Melanocyte of skin (primary cell): ENCODE measurements at places on chromosomes 11 and 22. TPM values are rescaled to one million over a fixed set of nuclear protein-coding genes. Genes with fewer than 3 reads are reported as not detected.

The ANGPTL5 gene
- total RNA-seq: not detected in 2 replicates

The SPDYC gene
- not detected in 2 replicates for total RNA-seq

The OR6A2 gene
- total RNA-seq: 0.33 and 0.46 TPM in 2 replicates

The CHRDL2 gene
- total RNA-seq: 0.15 TPM in 1 of 2 replicates, not detected in the other

The MAJIN gene
- not detected in 2 replicates for total RNA-seq

The OR5B21 gene
- total RNA-seq: 0.31 TPM in 1 of 2 replicates, not detected in the other

The ACR gene
- total RNA-seq: 0.36 TPM in 1 of 2 replicates, not detected in the other

The KCTD17 gene
- total RNA-seq: 9.7 and 14.3 TPM in 2 replicates

The NTM gene
- 13.1 and 27.0 TPM in 2 replicates for total RNA-seq

The TMEM132A gene
- 11.3 and 19.3 TPM in 2 replicates for total RNA-seq

The FOXRED1 gene
- 22.3 and 27.6 TPM in 2 replicates for total RNA-seq

The PTGDR2 gene
- total RNA-seq: under 0.01 TPM in 2 replicates

The DENND6B gene
- total RNA-seq: 2.5 and 2.8 TPM in 2 replicates

The FSHB gene
- total RNA-seq: not detected in 2 replicates

The GNAZ gene
- total RNA-seq: 2.4 and 3.6 TPM in 2 replicates

The TRIM6 gene
- 5.7 and 8.7 TPM in 2 replicates for total RNA-seq

The PHF21B gene
- total RNA-seq: 0.36 TPM in 1 of 2 replicates, not detected in the other

The ADAMTS15 gene
- total RNA-seq: under 0.01 TPM in 2 replicates

The CYB5R2 gene
- total RNA-seq: 27.9 and 33.4 TPM in 2 replicates

The GGTLC2 gene
- total RNA-seq: not detected in 2 replicates

The TBX10 gene
- total RNA-seq: not detected in 2 replicates

The PRR33 gene
- not detected in 2 replicates for total RNA-seq

The P2RX6 gene
- total RNA-seq: 3.7 and 7.1 TPM in 2 replicates
